Daoy (cell line): ENCODE measurements at places on chromosomes 12 and 14.
A peak's percentile ranks its signal among the peaks of the same experiment; 100 is the strongest.

- no peak for DNase-seq
Observed at GRCh38 chr14:52318062-52318461, 4.0 kb downstream of the PTGER2 start.

GRCh38 chr14:89551955-89552354, 134.9 kb upstream of the FOXN3 start:
- no peak for DNase-seq

- peak; percentile 14 for DNase-seq
Observed at GRCh38 chr12:114995891-114996290, 311.9 kb upstream of the TBX3 start.

- no peak for DNase-seq
Observed at GRCh38 chr12:95224202-95225170, 6.9 kb downstream of the VEZT start.

- no peak for DNase-seq
Observed at GRCh38 chr14:71452539-71452938, 479.7 kb upstream of the RGS6 start.

GRCh38 chr12:118064608-118065007, 3.6 kb upstream of the WSB2 start:
- DNase-seq: no peak

DNA sequence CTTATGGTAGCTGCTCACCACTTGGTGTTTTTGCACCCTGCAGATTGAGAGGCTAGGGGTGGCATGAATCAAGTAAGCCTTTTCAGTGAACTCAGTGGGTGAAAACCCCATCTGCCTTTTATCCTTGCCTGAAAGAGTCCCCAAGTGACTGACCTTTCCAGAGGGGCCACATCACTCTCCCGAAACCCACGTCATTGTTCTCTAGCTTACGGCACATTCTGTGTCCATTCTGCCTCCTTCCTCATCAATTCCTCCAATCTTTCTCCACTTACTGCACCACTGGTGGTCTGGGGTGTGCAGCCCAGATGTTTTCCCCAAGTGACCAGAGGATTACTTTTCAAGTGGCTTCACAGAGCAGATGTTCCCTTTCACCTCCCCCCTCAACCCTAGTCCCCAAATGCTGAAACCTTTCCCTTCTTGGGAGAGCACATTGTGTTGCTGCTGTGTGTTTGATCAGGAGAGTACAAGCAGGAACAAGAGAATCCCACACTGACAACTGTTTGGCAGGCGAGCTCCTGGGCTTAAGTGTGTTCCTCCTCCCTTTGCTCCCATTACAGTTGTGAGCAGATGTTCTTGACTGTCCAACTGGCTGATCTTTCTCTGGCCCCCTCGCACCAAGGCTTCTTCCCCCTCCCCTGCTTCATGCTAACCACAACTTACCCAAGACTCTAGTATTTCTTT, 138.0 kb upstream of the IGF1 start:
- no peak for DNase-seq

DNA sequence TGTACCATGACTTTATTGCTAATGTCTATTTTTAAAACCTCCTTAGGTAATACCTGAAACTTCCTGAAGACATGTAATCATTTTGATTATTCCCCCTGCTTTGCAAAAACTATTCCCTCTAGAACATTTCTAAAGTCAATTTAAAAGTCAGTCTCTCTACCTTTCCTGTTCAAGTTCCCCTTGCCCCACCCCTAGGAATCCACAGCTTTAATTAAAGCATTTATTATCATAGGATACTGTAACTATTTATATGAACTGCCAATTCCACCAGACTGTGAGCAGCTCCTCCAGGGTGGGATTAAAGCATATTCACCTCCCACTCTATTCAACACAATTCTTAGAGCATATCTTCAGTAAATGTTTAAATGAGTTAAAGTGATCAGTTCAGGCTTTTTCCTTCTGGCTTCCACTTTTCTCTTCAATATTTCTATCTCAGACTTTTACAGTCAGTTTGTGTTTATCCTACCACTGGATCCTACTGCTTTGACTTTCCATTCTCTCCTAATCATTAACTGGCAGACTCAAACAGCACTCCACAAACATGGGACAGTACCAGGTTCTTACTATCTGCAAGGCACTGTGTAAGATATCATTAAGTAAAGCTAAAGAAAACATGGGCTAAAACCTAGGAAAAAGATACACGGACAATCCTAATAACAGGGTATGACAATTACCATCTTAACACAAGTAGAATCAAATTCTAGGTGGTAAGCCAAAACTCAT, 39.1 kb downstream of the PTPN21 start:
- DNase-seq: no peak

DNA sequence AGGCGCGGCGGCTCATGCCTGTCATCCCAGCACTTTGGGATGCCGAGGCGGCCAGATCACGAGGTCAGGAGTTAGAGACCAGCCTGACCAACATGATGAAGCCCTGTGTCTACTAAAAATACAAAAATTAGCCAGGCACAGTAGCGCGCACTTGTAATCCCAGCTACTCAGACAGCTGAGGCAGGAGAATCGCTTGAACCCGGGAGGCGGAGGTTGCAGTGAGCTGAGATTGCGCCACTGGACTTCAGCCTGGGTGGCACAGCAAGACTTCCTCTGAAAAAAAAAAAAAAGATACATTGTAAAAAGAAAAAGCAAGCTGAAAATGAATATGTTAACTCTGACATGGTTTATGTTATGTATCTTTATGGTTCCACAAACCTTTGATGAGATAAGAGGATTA, 33.6 kb downstream of the RPGRIP1 start:
- no peak for DNase-seq

DNA sequence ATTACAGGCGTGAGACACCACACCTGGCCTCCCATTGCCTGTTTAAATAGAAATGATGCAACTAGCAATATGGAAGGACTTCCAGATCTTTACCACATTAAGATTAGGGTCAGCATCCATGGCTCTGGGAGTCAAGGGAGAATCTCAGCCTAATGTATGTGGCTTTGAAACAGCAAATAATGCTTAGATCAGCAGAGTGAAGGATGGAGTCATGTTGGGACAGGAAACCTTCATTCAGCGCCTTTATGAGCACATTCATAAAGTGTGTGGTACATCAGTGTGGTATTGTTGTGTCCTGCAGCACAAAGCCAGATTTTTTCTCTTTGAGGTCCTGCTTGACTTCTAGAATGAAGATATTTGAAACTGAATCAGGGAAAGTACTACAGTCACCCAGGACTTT, 15.3 kb upstream of the SPSB2 start:
- no peak for DNase-seq
